ENCODE measurements at places on chromosomes 3 and 15.

DNA sequence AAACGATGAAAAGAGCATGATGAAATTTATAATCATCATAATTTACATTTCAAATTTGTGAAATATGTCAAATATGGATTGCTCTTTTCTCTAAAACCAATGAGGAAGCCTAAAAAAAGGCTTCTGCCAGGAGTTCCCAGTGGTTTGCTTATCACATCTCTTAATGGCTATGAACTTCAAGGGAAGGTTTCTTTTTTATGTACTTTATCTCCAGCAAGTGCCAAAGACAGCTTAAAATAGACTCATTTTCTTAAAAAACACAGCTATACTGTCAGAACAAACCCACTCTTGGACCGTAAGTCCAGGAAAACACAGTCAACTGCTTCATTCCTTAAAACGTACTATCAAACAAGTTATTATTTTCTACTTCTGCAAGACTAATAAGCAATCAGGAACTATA, 80.2 kb downstream of the DLG1 start:
- DNase-seq = no peak

DNA sequence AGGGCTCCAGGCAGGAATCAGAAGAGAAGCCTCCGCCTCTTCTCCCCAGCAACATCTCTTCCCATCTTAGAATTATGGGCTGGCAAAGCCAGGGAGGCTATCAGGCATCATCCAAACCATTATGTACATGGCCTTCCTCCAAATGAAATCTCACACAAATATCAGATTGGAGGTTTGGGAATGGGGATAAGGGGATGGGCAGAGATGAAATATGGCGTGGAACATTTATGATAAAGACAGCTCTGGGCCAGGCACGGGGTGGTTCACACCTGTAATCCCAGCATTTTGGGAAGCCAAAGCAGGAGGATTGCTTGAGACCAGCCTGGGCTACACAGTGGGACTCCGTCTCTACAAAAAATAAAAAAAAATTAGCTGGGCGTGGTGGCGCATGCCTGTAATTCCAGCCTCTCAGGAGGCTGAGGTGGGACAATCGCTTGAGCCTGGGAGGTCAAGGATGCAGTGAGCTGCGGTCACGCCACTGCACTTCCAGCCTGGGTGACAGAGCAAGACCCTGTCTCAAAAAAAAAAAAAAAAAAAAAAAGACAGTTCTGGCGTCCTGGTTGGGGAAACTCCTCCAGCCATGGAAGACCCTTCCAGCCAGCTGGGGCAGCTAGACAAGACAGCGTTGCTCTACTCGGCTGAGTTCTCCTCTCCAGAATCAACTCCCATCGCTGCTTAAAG, 36.6 kb downstream of the CPN2 start:
- DNase-seq = no peak

GRCh38 chr3:193297421-193297820, 56.4 kb downstream of the PLAAT1 start:
- no peak for DNase-seq

- DNase-seq = no peak
Measured at GRCh38 chr3:107942244-107942643, 148.6 kb downstream of the CD47 start.

DNA sequence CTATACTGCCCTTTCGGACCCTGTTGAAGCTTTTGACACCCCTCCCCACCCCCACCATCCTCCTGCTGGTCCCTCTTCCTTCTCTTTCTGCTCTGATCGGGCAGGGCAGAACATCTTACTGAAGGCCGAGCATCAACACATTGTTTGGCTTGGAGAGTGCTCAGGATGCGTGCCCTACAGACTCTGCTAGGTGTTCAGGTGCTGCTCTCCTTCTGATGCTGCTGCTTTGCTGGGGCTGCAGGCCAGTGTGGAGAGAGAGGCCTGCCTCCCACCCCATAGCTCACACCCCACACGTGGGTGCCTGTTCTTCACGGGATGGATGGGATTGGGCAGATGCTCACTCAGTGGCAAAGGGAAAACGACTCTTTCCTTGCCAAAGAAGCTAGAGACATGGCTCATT, 89.8 kb upstream of the ONECUT1 start:
- DNase-seq = no peak

- no peak for DNase-seq
Measured at GRCh38 chr3:12948371-12948770, 107.0 kb upstream of the RPL32 start.

GRCh38 chr3:105999856-106000255, 131.0 kb upstream of the CBLB start:
- no peak for DNase-seq

DNA sequence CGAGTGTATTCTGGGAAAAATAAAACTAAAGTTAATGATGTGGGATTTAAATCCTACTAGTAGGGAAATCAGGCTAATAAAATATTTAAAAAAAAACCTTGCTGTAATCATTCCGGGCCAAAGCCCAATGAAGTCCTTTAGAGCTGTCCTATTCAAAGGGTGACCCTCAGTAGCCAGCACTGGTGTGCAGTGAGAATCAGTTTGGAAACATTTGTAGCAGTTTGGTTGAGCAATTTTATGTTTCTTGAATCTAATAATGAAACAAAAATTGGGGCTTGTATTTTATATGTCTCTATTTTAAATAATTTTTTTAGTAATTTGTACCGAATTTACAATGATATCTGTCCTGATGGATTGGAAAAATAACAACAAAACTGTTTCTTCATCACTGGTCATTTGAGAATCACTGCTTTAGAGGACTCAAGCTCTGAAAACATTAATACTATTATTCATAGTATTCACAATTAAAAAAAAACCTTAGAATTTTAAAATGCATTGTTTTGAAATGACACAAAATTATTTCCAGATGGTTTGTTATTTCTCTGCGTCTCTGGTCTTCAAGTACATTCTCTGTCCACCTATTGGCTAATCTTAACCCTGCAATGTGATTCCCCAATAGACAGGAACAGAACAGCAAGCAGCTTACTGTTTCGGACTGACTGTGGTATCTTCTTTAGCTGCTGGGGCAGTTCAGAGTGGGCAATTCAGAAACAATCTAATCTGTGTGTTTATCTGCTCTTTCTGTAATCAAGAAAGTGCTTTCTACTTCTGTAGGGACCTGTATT, 71.2 kb downstream of the OTOL1 start:
- no peak for DNase-seq

DNA sequence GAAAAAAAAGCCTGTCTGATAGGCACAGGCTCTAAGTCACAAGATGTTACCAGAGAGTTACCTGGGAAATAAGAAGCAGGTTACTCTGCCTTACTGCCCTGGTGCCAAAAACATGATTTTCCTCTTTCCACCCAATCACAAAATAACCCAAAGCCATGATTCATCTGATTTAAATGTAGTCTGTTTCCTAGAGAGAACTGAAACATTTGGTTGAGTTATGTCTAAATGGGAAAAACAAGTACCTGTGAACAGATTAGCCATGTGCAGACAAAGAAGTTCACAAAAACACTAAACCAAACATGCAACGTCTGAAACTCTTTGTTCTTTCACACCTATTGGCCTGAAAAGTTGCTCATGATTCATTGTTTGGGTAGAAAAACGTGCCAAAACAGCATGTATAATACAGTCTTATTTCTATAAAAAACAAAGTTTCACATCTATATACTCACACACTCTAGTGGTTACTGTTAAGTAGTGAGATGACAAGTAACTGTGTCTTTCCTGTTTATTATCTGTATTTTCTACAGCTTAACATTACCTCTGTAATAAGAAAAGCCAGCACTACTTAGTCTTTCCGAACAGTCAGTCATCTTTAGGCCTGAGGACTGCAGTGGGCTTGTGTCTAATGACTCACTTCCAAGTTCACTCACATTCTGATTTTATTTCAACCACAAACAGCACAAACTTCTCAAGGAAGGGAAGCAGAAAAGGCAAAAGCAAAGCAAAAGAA, 30.2 kb downstream of the FAM174B start:
- DNase-seq = no peak

DNA sequence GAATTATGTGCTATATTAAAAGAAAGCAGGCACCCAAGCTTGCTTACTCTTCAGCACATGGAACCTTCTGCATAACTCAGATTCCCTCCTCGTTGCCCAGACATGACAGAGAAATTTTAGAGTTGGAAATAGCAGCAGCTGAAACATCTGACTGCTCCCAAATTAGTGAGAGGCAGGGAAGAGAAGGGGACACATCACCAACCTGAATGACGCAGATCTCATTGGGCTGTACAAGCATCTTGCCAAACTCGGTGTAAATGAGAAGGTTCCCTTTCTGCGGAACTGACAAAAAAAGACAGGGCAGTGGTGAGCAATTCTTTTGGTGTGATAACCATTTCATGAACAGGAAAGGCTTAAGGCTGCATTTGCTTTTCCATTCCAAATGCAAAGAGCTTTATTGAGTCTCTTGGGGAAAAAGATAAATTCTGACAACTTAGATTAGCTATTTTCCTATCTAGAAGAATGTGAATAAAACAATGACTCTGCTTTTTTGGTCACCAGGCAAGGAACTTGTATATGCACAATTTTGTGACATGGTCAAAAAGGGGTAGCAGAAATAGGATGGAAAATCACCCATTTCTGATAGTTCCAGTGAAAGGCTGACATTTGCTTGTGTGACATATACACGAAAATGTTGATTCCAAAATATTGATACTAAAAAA, 35.1 kb downstream of the HGD start:
- DNase-seq = no peak

DNA sequence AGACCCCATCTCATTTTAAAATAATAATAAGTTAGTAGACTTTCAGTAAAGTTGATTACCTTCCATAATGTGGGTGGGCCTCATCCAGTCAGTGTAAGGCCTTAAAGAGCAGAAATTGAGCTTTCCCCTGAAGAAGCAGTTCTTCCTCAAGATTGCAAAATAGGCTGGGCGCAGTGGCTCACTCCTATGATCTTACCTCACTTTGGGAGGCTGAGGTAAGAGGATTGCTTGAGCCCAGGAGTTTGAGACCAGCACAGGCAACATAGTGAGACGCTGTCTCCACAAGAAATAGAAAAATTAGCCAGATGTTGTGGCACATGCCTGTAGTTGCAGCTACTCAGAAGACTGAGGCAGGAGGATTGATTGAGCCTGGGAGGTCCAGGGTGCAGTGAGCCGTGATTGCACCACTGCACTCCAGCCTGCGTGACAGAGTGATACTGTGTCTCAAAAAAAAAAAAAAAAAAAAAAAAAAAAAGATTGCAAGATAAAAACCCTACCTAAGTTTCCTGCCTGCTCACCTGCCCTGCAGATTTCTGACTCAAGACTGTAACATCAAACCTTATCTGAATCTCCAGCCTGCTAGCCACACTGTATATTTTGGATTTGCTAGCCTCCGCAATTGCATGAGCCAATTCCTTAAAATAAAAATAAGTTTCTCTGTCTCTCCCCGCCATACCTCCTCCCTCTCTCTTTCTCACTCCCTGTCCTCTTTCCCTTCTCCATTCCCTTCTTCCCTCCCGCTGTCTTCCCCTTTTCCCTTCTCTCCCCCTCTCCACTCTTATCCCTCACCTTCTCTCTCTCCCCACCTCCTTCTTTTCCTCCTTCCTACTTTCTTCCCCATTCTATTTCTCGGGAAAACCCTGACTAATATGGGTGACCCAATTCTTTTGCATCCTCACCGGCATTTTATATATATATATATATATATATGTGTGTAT, 16.9 kb downstream of the KLHL18 start:
- DNase-seq = no peak

- DNase-seq = no peak
Measured at GRCh38 chr3:177731644-177732268, 534.5 kb upstream of the TBL1XR1 start.

DNA sequence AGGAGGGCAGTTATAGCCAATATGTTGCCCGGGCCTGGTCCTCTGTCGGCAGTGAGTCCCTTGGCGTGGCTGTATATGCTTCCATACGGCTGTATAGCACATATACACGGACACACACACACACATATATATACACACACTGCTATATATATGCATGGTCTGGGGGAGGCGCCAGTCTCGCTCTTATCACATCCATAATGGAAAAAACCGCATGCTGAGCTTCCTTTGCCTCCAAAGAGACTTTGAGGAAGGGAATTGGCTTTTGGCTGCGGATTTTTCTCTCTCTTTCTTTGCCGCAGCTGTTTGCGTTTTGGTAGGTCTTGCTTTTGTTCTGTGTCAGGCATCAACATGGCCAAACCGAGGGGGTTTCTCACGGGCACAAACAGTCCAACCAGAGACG, 11.3 kb upstream of the TMEM115 start:
- no peak for DNase-seq

- DNase-seq = no peak
Measured at GRCh38 chr3:55440104-55440708, 46.9 kb downstream of the WNT5A start.

GRCh38 chr15:63236272-63236671, 41.1 kb upstream of the APH1B start:
- DNase-seq = no peak

- no peak for DNase-seq
Measured at GRCh38 chr15:51706926-51707608, 25.8 kb downstream of the SCG3 start.

- no peak for DNase-seq
Measured at GRCh38 chr3:40566694-40567093, 41.9 kb downstream of the ZNF621 start.

- no peak for DNase-seq
Measured at GRCh38 chr15:100908466-100908865, 10.7 kb upstream of the LRRK1 start.

DNA sequence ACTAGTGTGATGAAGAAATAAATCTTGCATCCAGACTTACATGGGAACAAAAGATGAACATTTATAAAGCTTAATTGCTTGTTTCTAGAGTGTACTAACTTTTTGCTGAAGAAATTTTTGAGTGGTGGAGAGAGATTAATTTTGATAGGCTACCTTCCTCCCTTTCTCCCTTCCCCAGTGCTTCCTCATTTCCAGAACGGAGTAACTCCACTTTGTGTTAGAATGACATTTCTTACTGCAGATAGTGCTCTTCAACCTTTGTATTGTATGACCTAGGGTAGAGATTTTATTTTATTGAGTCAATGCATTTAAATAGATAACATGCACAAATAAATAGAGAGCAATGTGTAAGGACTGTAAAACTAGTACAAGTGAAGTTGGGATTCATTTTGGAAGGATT, 1.9 kb downstream of the ATP1B3 start:
- DNase-seq = no peak

DNA sequence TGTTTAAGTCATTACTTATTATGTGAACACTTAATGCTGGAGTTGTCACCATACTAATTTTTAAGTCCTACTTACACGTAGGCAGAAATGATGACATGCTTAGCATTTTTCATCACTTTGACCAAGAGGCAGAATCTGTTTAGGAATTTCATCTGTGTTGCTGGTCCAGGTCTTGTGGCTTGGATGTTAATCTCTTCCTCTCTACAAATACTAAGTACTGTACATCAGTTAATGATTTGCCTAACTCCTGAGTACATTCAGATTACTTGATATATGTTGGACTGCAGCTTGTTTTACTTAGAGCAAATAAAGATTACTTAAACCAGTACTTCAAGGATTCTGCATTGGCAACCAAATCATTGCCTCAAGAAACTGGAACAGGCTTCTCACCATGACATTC, 8.6 kb downstream of the SNRK start:
- no peak for DNase-seq

Measured in NCI-H1417 (cell line).